Activated naive CD8-positive, alpha-beta T cell treated with anti-CD3 and anti-CD28 coated beads, Interleukin-2, amount 50 U/mL, for 16 hours (primary cell): ENCODE measurements at places on chromosomes 6 and 20.

GRCh38 chr20:61640131-61640870 is 388.2 kb downstream of the CDH4 start:
- no peak for DNase-seq

GRCh38 chr20:37686762-37687477 is 6.9 kb upstream of the CTNNBL1 start:
- DNase-seq: no peak

DNA sequence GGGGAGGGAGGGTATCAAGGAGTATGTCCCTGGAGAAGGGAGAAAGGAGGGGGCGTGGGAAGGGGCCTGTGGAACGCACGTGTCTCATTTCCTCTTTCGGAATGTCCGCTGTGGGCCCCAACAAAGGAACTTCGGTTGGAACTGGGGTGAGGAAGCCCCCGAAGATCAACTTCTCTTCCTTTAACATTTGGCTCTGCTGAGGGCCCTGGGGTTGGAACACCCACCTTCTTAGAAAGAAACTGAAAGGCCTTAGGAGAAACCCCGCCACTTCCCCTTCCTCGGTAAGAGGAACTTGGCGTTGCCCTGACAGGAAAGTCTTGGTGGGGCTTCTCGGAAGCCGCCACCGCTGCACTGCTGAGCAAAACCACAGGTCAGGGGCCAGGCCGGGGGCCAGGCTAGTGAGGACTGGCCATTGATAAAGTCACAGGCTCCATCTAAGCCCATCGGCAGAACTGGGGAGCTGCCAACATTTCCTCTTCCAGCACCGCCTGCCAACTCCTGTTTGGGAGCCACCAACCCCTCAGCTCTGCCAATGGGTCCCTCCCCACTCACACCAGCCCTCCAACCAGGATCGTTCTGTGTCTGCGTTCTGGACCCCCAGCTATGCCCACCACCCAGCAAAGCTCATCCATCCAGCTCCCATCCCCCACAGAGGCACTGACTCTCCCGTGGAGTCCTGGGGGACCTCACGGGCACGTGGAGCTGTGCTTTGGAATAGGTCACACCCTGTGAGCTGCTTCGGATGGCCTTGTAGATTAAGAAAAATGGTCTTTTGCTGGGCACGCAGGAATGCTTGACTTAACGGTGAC is 44.8 kb downstream of the FGD2 start:
- DNase-seq: peak; percentile 25

- DNase-seq: no peak
Measured at GRCh38 chr6:17932330-17932852, 55.0 kb downstream of the KIF13A start.

GRCh38 chr20:51028616-51029212 is 5.8 kb upstream of the KCNG1 start:
- DNase-seq: no peak

DNA sequence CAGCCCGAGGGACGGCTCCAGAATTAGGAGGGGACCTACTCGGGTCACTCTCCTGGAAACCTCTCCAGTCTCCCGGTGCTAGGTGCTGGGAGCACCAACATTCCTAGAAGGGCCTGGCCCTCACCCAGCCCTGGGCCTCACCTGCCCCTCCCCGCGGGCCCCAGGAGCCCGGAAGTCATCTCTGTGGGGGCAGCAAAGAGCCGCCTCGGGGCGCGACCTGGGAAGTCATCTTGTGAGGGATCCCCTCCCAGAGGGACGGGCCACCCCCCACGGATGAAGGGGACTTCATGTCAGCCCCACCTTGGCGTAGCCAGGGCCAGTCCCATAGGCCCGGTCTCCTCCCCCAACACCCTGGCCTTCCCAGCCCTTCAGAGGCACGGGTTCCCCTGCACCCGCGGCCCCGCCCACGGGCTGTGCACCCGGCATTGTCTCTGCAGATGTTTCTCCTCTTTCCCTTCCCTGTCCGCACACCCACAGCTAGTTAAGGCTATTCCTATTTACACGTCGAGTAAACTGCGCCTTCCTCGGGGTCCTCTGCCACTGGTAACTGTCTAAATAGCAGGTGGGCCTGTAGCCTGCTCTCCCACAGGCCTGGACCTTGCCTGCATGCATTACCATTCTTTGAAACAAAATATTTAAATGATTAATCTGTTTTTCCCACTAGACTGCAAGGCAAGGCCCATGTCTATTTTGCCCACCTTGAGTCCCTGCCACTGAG is 896 bp upstream of the RNASET2 start:
- DNase-seq: no peak

- DNase-seq: no peak
Measured at GRCh38 chr20:54639941-54640340, 164.5 kb downstream of the DOK5 start.

DNA sequence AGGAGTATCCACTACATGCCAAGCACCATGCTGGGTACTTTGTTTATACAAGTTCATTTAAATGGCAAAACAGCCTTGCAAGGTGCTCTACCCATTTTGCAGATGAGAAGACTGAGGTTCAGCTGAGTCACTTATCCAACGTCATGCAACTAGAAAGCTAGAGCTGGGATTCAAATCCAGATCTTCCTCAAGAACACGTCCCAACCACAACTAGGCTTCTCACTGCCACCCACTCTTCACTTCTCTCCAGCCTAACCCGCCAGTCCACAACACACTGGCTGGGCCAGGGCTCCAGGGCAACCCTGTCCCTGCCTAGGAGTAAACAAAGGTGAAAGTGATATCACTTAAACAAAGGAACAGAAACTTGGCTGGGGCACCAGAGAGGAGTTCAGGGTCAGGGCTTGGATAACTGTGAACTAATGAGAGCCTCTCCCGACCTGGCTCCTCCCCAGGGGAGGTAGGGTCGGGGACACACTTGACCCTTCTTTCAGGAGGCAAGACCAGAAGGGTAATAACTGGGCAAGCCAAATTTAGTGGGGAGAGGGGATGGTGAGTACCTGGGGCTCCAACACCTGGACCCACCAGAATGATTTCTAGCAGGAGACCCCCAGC is 7.9 kb downstream of the SDC4 start:
- DNase-seq: no peak

DNA sequence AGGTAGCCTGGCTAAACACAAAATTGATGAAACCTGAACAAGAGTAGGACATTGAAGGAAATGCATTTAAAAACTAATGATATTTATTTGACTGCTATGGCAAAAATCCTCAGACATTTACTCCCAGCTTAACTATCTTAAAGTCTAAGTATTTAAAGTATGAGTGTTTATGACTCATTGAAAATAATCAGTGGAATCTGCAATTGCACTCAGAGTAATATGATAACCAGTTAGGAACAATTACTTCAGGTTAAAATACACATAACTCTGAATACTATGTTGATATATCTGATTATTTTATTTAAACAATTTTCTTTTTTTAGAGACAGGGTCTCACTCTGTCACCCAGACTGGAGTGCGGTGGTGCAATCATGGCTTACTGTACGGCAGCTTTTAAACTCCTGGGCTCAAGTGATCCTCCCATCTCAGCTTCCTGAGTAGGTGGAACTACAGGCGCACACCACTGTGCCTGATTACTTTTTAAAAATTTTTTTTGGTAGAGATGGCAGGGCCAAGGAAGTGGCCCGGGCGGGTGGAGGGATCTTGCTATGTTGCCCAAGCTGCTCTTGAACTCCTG is 43.9 kb downstream of the FILIP1 start:
- no peak for DNase-seq

GRCh38 chr20:58195047-58195446 is 33.4 kb downstream of the ANKRD60 start:
- no peak for DNase-seq

DNA sequence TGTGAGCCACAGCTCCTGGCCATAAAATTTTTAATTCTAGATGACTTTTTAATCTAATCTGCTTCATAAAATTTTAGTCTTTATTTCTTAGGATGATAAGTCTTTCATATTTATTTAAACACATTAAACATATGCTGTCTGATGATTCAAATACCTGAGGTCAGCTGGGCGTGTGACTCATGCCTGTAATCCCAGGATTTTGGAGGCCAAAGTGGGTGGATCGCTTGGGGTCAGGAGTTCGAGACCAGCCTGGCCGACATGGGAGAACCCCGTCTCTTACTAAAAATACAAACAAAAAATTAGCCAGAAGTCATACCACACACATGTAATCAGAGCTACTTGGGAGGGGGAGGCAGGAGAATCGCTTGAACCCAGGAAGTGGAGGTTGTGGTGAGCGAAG is 53.1 kb downstream of the RBM24 start:
- no peak for DNase-seq

DNA sequence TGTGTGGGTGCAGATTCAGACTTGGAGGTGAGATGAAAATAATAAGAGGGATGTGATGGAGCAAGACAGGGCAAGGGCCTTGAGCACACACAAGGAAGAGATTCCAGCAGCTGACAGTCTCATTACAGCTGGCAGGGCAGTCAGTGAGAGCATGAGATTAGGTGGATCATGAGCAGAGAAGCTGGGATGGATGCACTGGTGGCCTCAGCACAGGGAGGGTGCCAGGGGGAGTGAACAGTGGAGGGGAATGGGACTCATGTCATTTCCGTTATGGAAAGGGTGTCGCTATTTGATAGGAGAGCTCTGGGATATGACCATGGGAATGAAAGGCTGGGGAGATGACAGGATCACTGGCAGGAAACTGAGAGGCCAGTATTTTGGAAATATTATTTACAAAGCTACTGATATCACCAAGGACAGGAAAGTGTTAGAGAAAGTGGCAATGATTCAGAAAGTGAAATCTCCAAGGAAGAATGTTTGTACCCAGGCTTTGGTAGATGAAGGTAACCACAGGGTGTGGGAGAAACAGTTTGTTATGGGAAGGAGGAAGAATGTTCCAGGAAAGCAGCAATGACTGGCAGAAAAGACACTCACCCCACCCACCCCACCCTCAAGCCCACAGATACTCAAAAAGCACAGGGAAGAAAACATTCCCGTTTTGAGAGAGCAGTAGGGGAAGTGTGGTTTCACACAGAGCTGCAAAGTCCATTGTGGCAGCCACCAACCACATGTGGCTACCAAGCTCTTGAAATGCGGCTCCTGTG is 214.7 kb upstream of the PROKR2 start:
- no peak for DNase-seq

DNA sequence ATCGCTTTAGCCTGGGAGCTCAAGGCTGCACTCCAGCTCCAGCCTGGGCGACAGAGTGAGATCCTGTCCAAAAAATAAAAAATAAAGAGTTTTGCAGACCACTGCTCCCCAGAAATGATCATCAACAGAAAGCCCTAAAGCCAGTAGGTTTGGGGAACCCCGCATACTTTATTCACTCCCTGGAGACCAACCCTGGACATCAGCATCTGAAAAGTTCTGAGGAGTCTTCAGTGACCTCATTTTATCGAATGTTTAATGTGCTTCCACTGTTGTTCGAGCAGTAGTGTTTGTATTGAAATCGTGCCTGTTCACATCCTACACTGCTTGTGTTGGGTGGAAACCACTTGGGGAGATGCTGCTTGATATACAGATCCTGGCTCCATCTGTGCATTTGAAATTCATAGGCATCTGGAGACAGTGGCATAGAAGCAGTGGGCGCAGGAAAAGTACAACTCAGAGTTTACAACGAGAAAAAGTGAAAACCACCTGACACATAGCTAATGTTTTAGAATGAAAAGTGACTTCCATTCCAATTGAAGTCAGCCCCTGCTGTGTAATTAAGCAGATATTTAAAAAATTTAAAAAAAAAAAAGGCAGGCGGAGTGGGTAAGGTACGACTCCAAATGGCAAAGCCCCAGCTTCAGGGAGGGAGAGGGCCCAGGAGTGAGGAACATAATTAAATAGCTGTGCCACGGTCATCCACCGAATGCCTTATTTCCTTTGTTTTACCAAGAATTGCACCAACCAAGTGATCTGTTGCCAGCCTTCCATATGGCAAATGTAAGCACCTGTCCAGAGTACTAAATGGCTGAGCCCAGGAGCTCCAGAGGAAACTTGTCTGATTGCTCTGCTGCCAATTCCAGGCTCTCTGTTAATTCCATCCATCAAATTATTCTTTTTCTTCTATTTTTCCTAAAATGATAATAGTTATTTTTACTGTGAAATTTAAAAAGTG is 100.4 kb upstream of the NAA20 start:
- no peak for DNase-seq

DNA sequence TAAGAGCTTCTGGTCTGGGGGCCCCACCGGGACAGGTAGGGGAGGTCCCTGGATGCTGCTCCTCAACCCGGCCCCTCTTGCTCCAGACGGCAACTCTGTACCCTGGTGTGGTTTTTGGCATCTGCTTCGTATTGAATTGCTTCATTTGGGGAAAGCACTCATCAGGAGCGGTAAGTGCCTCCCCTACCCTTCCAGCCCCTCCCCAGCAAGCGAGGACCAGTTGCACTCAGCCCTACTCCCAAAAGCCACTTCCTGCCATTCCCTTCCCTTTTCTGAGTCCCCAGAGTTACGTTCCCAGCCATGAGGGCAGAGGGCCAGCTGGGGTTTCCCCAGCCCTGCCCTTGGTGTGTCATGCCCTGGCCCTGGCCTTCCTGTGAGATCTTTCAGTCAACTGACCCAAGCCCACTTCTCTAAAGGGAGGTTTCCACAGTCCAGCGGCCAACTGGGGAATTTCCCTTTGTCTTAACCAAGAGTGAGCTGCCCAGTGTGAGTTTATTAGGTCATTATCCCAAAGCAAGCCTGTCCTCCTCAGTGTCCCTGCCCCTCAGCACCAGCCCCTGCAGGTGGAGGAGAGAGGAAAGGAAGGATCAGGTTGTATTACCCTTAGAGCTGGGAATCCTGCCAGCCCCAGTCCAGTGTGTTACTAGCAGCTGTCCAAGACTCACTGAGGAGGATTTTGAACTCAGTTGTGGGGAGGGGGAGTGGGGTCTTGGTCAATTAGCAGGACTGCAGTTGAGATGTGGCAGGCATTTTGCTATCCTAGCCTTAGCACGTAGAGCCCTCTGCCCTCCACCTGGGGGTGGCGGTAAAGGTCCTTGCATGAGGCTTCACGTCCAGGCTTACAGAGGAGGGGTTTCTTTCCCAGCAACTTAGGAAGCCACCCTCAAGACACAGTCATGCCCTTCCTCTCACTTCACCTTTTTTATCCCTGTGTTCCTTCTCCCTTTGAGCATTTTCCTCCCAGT is 45.8 kb downstream of the TM9SF4 start:
- DNase-seq: no peak

DNA sequence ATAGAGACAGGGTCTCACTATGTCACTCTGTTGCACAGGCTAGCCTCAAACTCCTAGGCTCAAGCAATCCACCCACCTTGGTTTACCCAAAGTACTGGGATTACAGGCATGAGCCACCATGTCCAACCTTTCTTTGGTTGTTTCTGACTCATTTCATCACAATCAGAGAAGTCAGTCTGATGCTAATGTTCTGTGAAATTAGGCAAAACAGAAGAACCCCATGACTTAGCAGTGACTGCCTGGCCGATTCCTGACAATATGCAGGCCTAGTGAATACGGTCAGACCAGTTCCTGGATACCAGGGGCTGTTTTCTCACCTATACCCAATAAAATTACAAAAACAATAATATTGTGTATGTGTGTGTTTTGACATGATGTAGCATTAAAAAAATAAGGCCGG is 58.8 kb upstream of the BTN3A2 start:
- no peak for DNase-seq

GRCh38 chr6:2733736-2734480 is 16.8 kb downstream of the MYLK4 start:
- no peak for DNase-seq

DNA sequence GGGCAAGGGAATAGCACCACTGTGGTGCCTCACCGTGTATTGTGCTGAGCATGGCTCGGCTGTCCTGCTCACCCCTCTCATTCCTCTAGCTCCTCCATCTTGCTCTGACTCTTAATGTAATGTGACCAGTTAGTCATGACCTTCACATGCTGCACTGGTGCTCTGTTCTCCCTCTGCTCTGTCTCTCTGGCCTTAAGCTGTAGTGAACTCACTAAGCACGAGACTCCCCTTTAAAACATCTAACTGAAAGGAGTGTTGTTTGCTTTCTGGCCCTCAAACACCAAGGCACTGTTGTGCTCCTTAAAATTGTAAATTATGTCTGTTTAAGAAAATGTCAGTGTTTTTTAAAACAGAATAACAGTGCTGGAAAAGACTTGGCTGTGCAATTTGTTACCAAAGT is 140.4 kb downstream of the HDGFL1 start:
- no peak for DNase-seq
